ENCODE measurements at places on chromosomes 1 and 21. TPM values are rescaled to one million over a fixed set of nuclear protein-coding genes. Genes with fewer than 3 reads are reported as not detected.

DNA sequence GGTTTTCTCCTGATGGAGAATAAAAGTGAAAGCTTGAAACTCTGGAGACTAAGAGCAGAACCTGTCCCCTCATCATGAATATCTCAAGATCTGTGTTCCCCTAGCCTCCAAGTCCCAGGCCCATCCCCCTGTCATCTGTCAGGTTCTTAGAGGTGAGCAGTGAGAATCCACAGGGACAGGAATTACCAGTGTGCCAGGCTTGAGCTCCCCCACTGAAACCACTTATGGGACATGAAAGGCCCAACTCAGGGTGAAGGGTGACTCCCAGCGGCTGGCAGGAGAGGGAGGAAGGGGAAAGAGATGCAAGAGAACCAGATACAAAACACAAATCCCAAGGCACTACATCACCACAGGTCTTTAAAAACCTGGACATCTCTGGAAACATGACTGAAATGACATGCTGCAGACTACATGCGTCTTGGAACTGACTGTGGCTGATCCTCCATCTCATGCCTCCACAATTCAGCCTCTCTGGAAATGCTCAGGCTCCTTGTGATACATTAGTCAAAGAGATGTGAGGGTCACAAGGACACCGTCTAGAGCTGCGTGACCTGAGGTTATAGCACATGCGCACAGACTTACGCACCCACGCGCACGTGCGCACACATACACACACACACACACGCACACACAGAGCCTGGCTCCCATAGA is 6.8 kb upstream of the LY9 start:
- DNase-seq, result no peak

DNA sequence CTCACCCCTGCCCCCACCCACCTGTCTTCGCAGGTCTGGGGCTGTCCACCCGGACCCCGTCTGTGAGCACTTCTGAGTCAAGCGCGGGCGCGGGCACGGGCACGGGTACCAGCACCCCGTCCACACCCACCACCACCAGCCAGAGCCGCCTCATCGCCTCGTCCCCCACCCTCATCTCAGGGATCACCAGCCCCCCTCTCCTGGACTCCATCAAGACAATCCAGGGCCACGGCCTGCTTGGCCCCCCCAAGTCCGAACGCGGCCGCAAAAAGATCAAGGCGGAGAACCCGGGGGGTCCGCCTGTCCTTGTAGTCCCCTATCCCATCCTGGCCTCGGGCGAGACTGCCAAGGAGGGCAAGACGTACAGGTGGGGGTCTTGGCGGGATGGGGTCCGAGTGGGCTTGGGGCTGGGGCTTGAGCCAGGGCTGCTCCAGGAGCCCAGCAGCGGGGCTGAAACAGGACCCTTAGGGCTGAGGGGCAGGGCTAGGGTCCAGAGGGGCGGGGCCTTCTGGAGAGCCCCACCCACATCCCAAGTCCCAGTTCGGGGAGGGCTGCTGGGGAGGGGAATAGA is 23.9 kb downstream of the ZNF362 start:
- DNase-seq, result no peak

DNA sequence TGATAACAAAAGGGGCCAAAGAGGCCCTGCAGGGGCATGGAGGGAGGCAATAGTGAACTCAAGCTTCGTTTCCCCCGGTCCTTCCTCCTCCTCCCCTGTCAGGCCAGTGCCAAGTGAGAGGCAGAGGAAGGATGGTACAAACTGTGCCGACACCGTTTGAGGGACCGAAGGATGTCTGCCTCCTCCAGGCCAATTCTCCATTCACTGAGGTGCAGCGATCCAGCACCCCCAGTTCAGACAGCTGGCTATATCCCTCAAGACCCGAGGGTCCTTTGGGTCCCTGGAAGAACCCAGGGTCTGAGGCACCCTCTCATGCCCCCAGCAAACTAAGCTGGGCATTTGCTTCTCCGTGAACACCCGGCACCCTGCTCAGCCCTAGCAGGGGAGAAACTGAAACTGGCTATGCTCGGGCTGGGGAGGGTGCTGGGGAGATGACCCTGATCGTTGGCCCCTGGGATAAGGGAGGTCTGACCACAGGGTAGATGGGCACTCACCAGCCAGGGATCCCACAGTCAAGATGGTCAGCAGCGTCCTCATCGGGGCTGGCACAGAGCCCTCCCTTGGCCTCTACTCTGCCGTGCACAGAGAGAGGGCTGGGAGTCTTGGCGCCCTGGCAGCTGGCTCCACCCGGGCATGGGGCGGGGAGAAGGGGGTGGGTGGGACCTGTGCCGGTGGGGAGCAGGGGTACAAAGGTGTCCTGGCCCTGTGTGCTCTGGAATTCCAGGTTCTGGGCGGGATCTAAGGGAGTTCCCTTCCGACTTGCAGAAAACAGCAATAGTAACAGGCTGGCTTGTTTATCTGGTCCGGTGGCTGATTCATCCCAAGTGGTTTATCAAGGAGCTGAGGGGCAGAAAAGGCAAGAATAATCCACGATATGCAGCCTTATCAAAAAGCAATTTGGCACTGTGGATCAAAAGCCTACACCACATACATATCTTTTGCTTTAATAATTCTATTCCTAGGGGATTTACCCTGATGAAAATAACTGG is at the start of gene IL22RA1:
Gene IL22RA1 (minus strand): TSS at position 595 of the 989 bp plus-strand sequence. CDS start 58 bp downstream, at position 537.
- no peak for DNase-seq

The FAM163A gene
- not detected for total RNA-seq
